ENCODE measurements at places on chromosomes 3 and 15.

DNA sequence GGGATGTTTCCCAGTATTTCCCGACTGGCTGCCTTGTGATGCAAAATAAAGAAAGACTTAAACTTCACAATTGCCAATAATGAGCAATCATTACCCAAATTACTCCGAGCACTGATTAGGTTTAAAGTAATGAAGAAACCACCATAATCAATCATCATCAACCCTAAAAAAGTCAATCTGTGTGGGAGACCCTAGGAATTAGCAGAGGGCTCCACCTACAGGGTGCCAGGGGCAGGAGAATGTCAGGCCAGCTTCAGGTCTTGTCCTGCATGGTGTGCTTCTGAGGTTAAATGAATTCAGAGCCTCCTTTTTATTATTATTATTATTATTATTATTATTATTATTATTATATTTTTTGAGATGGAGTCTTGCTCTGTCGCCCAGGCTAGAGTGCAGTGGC lies 478.0 kb upstream of the ARRDC4 start:
- no peaks in the 10 kb centered on the region for H3K36me3 ChIP-seq
- DNase-seq: no peak
- H3K4me1 ChIP-seq: no peaks in the 10 kb centered on the region
- H3K27me3 ChIP-seq: no peaks in the 10 kb centered on the region
- H3K4me3 ChIP-seq: no peak overlapping the region

DNA sequence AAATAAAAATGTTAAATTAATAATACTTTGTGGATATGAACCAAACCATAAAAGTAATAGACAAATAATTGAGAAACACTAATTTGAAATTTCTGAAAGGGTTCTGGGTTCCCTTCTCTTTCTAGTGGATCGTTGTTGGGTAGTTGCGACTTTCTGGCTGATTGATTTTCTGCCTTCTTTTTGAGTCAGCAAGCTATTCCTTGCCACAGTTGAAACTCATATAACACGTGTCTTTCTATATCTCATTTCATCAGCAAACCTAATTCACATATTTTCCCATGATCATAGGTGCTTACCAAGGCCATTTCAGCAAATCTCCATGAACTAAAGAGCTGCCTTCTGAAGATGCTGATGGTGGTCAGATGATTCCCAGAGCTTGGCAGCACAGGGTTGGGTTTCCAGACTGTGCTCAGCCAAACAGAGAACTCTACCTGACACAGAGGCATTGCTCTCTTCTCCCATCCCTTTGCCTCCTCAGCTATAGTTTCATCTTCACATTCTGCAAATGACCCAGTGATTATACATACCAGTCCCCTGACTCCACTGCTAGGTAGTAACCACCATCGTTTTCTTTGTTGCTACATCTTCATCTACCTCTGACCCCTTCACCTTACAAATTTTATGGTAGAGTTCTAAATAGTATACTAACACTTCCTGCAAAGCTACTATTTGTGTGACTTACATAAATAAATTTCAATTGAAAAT lies 383.9 kb upstream of the DPH6 start:
- no peaks in the 10 kb centered on the region for H3K4me1 ChIP-seq
- H3K4me3 ChIP-seq: no peak overlapping the region
- H3K27me3 ChIP-seq: no peaks in the 10 kb centered on the region
- DNase-seq: no peak

- no peaks in the 10 kb centered on the region for H3K36me3 ChIP-seq
- no peak for DNase-seq
- no peaks in the 10 kb centered on the region for H3K4me1 ChIP-seq
Measured at GRCh38 chr15:67444100-67444499, 76.8 kb upstream of the C15orf61 start.

- no peak overlapping the region for H3K4me3 ChIP-seq
- H3K27me3 ChIP-seq: no peaks in the 10 kb centered on the region
- peaks cover 4% of the 10 kb centered on the region for H3K4me1 ChIP-seq
Measured at GRCh38 chr3:128273841-128274573, 120.7 kb downstream of the EEFSEC start.

- no peaks in the 10 kb centered on the region for H3K27me3 ChIP-seq
- no peak overlapping the region for H3K27ac ChIP-seq
- DNase-seq: no peak
- no peak overlapping the region for H3K4me3 ChIP-seq
Measured at GRCh38 chr3:125480656-125481374, 39.2 kb downstream of the SNX4 start.

Measured in transverse colon (tissue), 4 donors.